Progenitor cell of endocrine pancreas (in vitro differentiated cells): ENCODE measurements at places on chromosomes 4 and X. TPM values are rescaled to one million over a fixed set of nuclear protein-coding genes. Genes with fewer than 3 reads are reported as not detected.

DNA sequence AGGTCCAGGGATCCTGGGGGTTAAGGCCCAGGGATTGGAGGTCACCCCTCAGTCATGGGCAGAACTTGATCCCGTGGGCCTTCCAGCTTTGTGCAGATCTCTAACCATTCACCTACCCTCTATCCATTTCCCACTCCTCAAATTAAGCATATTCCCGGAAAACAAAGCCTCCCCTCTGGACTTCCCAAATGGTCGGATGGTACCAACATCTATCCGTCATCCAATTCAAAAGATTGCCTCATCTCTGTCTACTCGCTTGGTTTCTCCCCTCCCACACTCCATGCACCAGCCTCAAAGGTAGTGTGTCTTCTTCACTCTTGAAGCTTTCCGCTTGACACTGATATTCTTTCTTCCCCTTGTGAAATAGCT, 473 bp upstream of the BCLAF3 start:
- H3K36me3 ChIP-seq = peaks cover 4% of the 10 kb centered on the region
- peak overlapping the region; percentile 13 for H3K27ac ChIP-seq
- peak overlapping the region; percentile 66 for H3K4me3 ChIP-seq
- no peaks in the 10 kb centered on the region for H3K27me3 ChIP-seq
- no peak for DNase-seq
- H3K4me1 ChIP-seq = peaks cover 1% of the 10 kb centered on the region

- H3K27ac ChIP-seq = no peak overlapping the region
- no peak for DNase-seq
- H3K27me3 ChIP-seq = no peaks in the 10 kb centered on the region
Observed at GRCh38 chr4:56424697-56425514, 10.5 kb downstream of the PPAT start.

DNA sequence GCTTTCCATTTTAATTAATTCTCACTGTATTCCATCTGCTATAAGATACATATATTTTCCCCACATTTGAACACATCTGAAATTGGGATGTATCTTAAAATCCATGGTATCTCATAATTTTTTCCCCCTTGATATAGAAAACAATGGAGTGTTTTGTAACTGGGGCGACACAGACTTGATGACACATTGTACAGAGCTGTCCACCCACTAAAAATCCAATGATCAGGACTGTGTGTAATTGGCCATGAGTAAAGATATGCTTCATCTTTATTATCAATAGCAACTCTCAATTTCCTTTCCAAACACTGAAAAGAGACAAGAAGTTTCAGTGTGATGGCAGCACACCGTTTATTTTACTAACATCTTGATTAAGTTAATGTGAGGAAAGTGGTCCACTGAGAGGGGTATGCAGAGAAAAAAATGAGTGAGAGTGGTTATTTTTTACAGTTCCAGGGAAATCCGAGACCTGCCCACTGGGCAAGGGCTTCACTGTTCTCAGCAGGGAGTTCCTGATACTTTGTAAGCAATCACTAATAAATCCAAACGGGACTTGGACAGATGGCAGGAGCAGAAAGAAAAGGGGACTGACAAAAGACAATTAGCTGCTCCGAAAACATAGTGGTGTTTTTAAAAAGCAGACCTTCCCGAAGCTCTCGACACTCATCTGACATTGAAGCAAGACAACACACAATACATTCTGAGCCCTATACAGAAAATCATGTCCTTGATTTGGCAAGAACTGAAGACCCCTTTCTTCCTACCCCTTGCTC, 149.4 kb downstream of the TSPAN5 start:
- no peak overlapping the region for H3K27ac ChIP-seq
- DNase-seq = no peak
- H3K4me1 ChIP-seq = no peaks in the 10 kb centered on the region
- no peak overlapping the region for H3K4me3 ChIP-seq
- H3K36me3 ChIP-seq = no peaks in the 10 kb centered on the region

DNA sequence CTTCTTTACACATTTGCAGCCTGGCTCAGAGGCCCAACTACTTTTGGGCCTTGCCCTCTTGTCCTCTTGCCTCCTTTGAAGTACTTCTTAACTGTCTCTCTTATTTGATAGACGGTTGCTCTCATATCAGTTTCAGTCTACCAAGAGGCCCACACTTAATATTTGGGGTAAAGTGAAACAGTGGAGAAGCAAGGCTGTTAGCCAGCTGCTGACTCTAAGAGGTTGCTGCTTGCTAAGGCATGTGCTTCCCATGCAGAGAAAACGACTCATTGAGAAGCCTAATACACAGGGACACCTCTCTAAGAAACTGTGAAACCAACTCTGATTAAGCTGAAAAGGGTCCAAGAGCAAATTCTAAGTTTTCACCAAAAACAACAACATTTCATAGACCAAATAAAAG, 94.6 kb downstream of the PPP3CA start:
- no peaks in the 10 kb centered on the region for H3K36me3 ChIP-seq
- DNase-seq = no peak
- no peak overlapping the region for H3K4me3 ChIP-seq

DNA sequence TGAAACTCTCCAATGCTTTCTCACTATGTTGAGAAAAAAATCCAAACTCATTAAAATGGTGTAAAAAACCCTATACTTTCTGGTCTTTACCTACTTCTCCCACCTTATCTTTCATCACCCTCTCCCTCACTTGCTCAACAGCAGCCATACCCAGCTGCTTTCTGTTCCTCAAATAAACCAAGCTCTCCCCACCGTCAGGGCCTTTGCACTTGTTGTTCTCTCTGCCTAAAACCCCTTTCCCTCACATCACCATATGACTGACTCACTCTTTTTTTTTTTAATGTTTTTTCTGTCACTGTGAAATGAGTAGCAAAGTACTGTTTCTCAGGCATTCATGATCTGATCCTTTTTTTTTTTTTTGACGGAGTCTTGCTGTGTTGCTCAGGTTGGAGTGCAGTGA, 122.3 kb upstream of the TMEM164 start:
- no peak overlapping the region for H3K27ac ChIP-seq
- H3K36me3 ChIP-seq = no peaks in the 10 kb centered on the region
- no peaks in the 10 kb centered on the region for H3K27me3 ChIP-seq
- H3K4me1 ChIP-seq = peaks cover 16% of the 10 kb centered on the region
- H3K4me3 ChIP-seq = no peak overlapping the region

DNA sequence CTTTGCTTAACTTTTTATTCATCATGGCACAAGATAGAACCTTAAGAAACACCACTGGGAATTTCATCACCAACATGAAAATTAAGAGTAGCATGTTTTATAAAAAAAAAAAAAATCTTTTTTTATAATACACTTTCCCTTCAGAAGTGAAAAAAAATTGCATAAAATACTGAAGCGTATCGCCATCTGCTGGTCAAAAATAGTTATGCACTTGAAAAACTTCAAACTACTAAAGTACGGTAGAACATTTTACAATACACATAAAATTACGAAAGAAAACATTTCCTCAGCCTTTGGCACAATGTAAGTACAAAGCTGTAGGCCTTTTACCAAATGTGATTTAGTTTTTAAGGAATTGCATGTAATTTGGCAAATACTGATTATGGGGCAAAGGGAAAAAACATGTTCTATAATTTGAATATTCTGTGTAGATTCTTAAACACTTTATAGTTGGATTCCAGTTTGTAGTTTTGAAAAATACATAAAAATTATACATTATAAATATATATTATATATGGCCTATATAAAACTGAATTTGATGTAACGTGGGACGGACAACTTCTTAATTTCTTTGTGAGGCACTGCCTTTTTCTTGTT, 26.5 kb downstream of the HCCS start:
- H3K4me1 ChIP-seq = no peaks in the 10 kb centered on the region
- H3K4me3 ChIP-seq = no peak overlapping the region
- H3K27me3 ChIP-seq = no peaks in the 10 kb centered on the region
- no peaks in the 10 kb centered on the region for H3K36me3 ChIP-seq

- no peaks in the 10 kb centered on the region for H3K27me3 ChIP-seq
- H3K4me1 ChIP-seq = peaks cover 47% of the 10 kb centered on the region
- H3K36me3 ChIP-seq = no peaks in the 10 kb centered on the region
- H3K27ac ChIP-seq = peak overlapping the region; percentile 86
- peak overlapping the region; percentile 45 for H3K4me3 ChIP-seq
Observed at GRCh38 chr4:113146876-113147358, 97.5 kb downstream of the ANK2 start.

GRCh38 chr4:169540774-169541173, 71.6 kb downstream of the NEK1 start:
- H3K27ac ChIP-seq = no peak overlapping the region
- no peak for DNase-seq
- H3K36me3 ChIP-seq = peaks cover 10% of the 10 kb centered on the region
- H3K4me1 ChIP-seq = no peaks in the 10 kb centered on the region
- H3K27me3 ChIP-seq = no peaks in the 10 kb centered on the region

GRCh38 chr4:3241898-3242524, 6.9 kb upstream of the MSANTD1 start:
- DNase-seq = no peak
- H3K4me1 ChIP-seq = peaks cover 1% of the 10 kb centered on the region
- peaks cover 6% of the 10 kb centered on the region for H3K36me3 ChIP-seq

GRCh38 chr4:7719354-7720174, 220.1 kb downstream of the AFAP1 start:
- H3K4me3 ChIP-seq = no peak overlapping the region
- H3K36me3 ChIP-seq = no peaks in the 10 kb centered on the region
- peak; percentile 87 for DNase-seq
- H3K27me3 ChIP-seq = peaks cover 54% of the 10 kb centered on the region

- no peaks in the 10 kb centered on the region for H3K36me3 ChIP-seq
- no peak for DNase-seq
- no peak overlapping the region for H3K4me3 ChIP-seq
- H3K27me3 ChIP-seq = no peaks in the 10 kb centered on the region
- no peak overlapping the region for H3K27ac ChIP-seq
- H3K4me1 ChIP-seq = no peaks in the 10 kb centered on the region
Observed at GRCh38 chrX:1743663-1744062, 128.8 kb downstream of the ASMT start.

DNA sequence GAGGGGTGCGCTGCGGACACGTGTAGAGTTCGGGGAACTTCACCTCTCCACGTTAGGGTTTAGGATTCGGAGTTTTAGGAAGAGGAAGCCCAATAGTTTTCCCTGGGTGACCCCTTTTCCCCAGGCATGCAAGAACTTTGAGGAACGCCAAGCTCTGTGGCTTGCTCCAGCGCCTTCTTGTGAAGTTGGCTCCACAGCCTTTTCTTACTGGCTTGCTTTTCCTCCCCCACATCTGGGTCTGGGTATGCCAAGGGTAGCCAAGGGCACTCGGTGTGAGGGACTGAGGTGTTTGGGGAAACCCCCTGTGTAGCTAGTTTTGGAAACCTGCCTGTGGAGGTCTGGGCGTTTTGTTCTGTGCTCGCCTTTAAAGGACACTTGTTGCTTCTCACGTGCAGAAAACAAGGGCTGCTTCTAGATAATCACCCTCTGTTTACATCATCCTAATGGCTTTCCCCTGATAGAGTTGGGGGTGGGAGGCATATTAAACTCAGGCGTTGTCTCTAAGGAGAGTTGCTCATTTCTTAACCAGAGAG, 746 bp downstream of the EDNRA start:
- no peaks in the 10 kb centered on the region for H3K36me3 ChIP-seq
- peak overlapping the region; percentile 52 for H3K27ac ChIP-seq
- peak; percentile 11 for DNase-seq
- H3K4me1 ChIP-seq = peaks cover 29% of the 10 kb centered on the region

- no peaks in the 10 kb centered on the region for H3K36me3 ChIP-seq
- no peak overlapping the region for H3K4me3 ChIP-seq
- DNase-seq = no peak
- no peaks in the 10 kb centered on the region for H3K27me3 ChIP-seq
Observed at GRCh38 chrX:71923516-71923915, 12.9 kb downstream of the NHSL2 start.

- H3K4me1 ChIP-seq = peaks cover 15% of the 10 kb centered on the region
- peaks cover 3% of the 10 kb centered on the region for H3K36me3 ChIP-seq
- no peak overlapping the region for H3K27ac ChIP-seq
- DNase-seq = no peak
Observed at GRCh38 chr4:152468408-152468807, 67.5 kb downstream of the FBXW7 start.

DNA sequence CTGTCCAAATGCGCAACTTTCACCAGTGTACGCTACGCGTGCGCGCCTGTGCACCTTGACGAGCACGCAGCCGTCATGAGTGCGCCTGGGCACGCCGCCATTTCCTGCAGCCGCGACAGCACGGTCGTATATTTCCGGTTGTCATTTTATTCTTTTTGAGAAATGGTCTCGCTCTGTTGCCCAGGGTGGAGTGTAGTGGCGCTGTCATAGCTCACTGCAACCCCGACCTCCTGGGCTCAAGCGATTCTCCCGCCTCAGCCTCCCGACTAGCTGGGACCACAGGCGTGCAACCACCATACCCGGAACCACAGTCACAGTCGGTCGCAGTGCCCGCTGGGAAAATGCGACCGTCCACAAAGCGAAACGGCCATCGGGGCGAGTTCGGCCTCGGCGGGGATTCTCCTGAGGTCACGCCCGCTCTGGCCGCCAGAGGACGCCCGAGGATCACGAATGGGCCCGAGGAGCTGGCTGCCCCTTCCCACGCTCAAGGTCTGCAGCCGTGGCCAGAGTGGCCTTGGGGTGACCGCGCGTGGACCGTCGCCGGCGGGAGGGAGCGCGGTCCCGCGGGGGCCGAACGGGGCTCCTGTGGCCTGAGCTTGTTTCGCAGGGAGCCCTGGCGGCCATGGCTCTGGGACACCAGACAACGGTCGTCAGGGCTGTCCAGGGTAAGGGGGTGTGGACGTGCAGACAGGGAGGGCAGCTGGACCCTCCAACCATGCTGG, 23.7 kb upstream of the PNMA3 start:
- H3K36me3 ChIP-seq = no peaks in the 10 kb centered on the region
- no peak overlapping the region for H3K27ac ChIP-seq
- DNase-seq = peak; percentile 61
- no peaks in the 10 kb centered on the region for H3K4me1 ChIP-seq

DNA sequence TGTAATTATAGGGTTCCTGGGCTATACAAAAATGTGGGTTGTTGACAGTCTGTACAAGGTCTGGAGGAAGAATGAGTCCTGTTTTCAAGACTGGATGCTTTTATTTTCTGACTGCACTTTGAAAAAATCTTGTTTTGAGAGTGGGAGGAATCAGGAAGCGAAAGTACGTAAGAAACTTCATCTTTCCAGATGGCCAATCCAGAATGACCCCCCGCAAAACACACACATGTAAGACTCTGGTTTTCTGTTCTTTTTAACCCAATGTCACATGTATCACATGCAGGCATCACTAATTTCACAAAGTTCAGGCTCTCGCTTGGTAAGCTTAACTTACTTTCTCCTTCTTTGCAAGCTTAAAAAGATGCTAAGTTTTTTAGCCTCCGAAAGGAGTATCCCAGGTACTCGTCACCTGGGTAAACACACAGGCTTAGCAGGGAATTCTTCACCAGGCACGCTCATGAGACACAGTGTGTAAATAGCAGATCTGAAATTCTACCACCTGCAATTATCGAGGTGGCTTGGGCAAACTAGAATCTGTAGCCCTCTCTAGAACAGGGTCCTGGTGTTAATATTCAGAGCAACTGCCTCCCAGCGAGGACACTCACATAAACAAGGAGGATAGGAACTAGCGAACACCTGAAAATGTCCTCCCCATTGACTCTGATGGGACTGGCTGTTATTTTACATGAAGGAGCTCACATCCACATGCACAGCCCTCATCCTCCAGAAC, 90.7 kb downstream of the NSUN7 start:
- H3K27me3 ChIP-seq = no peaks in the 10 kb centered on the region
- H3K36me3 ChIP-seq = peaks cover 6% of the 10 kb centered on the region
- no peak for DNase-seq
- H3K27ac ChIP-seq = peak overlapping the region; percentile 77
- H3K4me3 ChIP-seq = no peak overlapping the region

- no peaks in the 10 kb centered on the region for H3K36me3 ChIP-seq
- peaks cover 9% of the 10 kb centered on the region for H3K27me3 ChIP-seq
- H3K27ac ChIP-seq = no peak overlapping the region
- H3K4me3 ChIP-seq = no peak overlapping the region
Observed at GRCh38 chr4:109735566-109736365, 5.9 kb upstream of the PLA2G12A start.

Gene SPOCK3
- 1.00 and 1.3 TPM in 2 replicates for total RNA-seq

Gene RBM47
- total RNA-seq = 64.3 and 64.8 TPM in 2 replicates

Gene ASB12
- total RNA-seq = 0.22 and 0.47 TPM in 2 replicates

Gene POU4F2
- total RNA-seq = 0.17 and 0.31 TPM in 2 replicates

Gene RNF212
- 11.2 and 11.6 TPM in 2 replicates for total RNA-seq

Gene GAGE10
- total RNA-seq = not detected in 2 replicates

Gene SHROOM2
- 10.5 and 10.6 TPM in 2 replicates for total RNA-seq
